ENCODE measurements at places on chromosomes 5 and 9.
A peak's percentile ranks its signal among the peaks of the same experiment; 100 is the strongest.

GRCh38 chr5:137738947-137739346, 3.1 kb upstream of the KLHL3 start:
- no peak for DNase-seq

- no peak for DNase-seq
Observed at GRCh38 chr5:158914008-158915000, 185.4 kb downstream of the EBF1 start.

GRCh38 chr9:99906403-99907207, at the start of gene STX17:
TSS of gene STX17 (plus strand) at chr9:99906654. CDS start at chr9:99915240, 8,586 bp downstream.
- peak; percentile 72 for DNase-seq

GRCh38 chr9:120876842-120877240, at the start of gene PHF19:
TSS of gene PHF19 (minus strand) at chr9:120877188. CDS start at chr9:120874741, 2,447 bp downstream.
- DNase-seq: no peak

All from A172 (cell line).